Omental fat pad (tissue), 4 donors: ENCODE measurements at places on chromosomes 3 and 15.

GRCh38 chr15:39244776-39245175 lies 336.1 kb upstream of the THBS1 start:
- no peak for DNase-seq

DNA sequence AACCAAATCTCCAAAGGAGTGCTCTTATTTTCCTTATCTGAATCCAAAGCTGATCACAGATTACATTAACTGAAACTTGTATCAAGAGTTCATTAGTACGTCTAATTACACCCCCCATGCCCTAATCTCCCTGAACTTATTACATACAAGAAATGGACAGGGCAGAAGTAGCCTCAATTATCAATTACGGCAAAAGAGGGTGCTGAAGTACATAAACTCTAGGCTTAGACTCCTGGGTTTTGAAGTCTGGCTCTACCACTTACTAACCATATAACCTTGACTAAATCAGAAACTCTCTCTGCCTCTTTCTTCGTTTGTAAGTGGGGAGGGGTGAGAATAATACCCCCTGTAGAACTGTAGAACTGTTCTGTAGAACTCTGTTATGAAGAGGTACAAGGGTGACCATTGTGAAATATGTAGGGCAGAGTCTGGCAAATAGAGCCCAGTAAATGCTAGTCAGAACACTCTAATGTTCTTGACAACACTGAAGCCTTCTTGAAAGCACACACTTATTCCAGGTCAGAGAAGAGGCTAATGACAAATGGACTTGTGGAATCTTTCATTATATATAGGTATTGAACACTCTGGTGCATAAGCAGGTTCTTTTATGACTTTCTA lies 19.6 kb upstream of the OR5K4 start:
- no peak for DNase-seq

- no peak for DNase-seq
Measured at GRCh38 chr15:67444100-67444499, 76.8 kb upstream of the C15orf61 start.

DNA sequence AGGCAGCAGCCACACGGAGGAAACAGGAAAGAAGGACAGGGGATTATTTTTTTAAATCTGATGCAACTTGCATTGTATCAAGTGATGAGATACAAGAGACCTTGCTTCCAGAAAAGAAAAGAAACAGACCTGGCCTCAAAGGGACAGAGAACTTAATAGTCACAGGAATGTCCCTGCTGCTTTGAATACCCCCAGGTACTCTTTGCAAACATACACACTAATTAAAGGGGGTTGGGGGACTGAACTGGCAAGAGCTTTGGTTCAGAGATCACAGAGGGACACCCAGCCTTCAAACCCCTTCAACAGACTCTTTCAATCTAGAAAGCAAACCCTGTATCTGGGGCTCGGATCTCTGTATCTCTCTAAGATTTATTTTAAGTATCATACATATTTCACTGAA lies 18.0 kb downstream of the TNIK start:
- DNase-seq: no peak

- DNase-seq: no peak
Measured at GRCh38 chr3:2535206-2535605, 436.5 kb downstream of the CNTN4 start.

GRCh38 chr3:191783024-191783423 lies 322.1 kb downstream of the PYDC2 start:
- no peak for DNase-seq

GRCh38 chr3:103077910-103078309 lies 643.1 kb downstream of the ZPLD1 start:
- no peak for DNase-seq
